ENCODE measurements at places on chromosomes 6 and 20. TPM values are rescaled to one million over a fixed set of nuclear protein-coding genes. Genes with fewer than 3 reads are reported as not detected.

DNA sequence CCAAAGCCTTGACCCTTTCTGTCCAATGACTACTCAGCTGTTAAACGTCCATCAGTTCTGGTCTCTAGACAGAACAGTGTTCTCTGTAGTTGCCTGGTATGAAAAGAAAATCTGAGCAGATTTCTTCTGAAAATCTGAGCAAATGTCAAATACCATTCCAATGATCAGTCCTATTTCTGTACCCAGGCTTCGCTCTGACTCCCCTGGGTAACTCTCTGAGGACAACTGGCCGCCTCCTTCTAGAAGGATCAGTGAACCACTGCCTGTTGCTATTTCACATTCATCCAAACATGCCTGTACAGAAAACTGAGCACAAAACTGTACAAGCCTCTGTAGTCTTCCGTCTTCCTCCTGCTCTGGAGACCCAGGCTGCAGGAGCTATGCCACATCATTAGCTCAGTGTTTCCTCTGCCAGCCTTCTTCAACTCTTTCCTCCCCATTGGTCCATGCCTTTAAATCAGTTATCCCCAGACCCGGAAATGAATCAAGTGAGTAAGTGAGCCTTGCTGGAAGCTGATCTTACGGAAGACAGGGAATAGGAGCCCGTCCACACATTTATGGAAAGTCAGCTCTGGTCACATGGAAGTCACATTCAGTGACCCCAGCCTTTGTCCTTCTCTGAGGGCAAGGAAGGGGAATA lies 63.3 kb downstream of the DAAM2 start:
- H3K36me3 ChIP-seq = no peaks in the 10 kb centered on the region
- DNase-seq = no peak
- H3K27me3 ChIP-seq = peaks cover 55% of the 10 kb centered on the region

DNA sequence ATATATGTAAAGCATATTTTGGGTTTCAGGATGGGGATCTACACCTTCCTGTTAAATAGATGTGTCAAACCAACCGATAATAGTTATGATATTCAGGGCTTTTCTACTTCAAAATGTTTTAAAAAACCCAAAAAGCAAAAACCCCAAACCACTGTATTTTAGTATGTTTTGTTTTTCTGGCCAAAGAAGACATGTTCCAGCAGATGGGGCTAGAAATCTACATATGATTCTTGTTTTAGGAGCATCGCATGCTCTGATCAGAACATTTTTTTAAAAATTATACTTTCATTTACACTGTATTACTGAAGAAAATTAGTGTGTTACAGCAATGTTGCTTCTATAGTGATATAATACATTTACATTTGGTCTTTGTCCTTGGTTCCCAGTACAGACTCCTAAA lies 11.0 kb downstream of the RMND1 start:
- H3K36me3 ChIP-seq = no peaks in the 10 kb centered on the region
- DNase-seq = no peak
- no peak overlapping the region for H3K4me3 ChIP-seq
- H3K27me3 ChIP-seq = no peaks in the 10 kb centered on the region
- no peaks in the 10 kb centered on the region for H3K4me1 ChIP-seq

DNA sequence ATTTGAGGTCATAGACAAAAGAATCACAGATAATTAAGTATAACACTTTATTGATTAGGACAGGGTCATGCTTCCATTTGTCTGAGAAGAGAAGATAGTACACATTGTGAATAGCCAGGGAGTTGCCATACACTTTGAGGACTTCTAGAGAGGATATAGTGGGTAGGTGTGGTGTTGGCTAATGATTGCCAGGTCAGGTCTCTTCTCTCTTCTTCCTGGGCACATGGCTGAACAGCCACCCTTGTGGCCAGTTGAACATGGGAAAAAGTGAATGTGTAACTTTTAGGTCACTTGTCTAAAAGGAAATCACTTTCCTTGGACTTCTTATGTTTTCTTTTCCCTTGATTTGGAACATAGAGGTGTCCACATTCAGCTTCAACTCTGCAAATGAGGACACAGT lies 772.1 kb upstream of the MAP3K7 start:
- H3K4me3 ChIP-seq = no peak overlapping the region
- DNase-seq = no peak
- no peaks in the 10 kb centered on the region for H3K27me3 ChIP-seq

GRCh38 chr20:14333721-14334120 lies 3.7 kb downstream of the FLRT3 start:
- no peaks in the 10 kb centered on the region for H3K36me3 ChIP-seq
- no peak for DNase-seq
- no peak overlapping the region for H3K27ac ChIP-seq
- no peaks in the 10 kb centered on the region for H3K27me3 ChIP-seq
- no peak overlapping the region for H3K4me3 ChIP-seq

- DNase-seq = no peak
- no peaks in the 10 kb centered on the region for H3K27me3 ChIP-seq
- no peak overlapping the region for H3K4me3 ChIP-seq
- no peaks in the 10 kb centered on the region for H3K36me3 ChIP-seq
- no peak overlapping the region for H3K27ac ChIP-seq
Measured at GRCh38 chr6:163250116-163250515, 164.4 kb upstream of the QKI start.

GRCh38 chr6:122432816-122433215 lies 33.4 kb downstream of the HSF2 start:
- H3K4me3 ChIP-seq = no peak overlapping the region
- no peaks in the 10 kb centered on the region for H3K4me1 ChIP-seq
- H3K27ac ChIP-seq = no peak overlapping the region
- H3K27me3 ChIP-seq = no peaks in the 10 kb centered on the region
- H3K36me3 ChIP-seq = peaks cover 39% of the 10 kb centered on the region
- no peak for DNase-seq

DNA sequence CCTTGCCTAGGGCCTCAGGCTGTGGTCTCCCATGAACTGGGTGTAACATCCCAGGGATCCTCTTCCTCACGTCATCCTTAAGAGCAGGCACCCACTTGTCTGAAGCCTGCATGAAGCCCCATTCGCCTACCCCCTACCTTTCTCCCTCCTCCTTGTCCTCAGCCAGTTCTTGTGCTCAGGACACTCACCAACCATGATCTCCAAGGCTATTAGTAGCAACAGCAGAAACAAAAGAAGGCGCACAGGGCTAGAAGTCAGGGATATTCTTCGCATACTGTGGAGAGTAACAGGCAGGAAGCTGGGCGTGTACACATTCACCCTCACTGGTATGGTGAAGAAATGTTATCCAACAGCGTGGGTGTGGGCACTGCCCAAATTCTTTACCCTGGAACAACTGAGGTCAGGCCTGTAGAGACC lies 7.3 kb downstream of the RAET1E start:
- H3K4me3 ChIP-seq = no peak overlapping the region
- H3K36me3 ChIP-seq = no peaks in the 10 kb centered on the region
- no peak overlapping the region for H3K27ac ChIP-seq
- H3K4me1 ChIP-seq = peaks cover 45% of the 10 kb centered on the region
- no peak for DNase-seq

- no peaks in the 10 kb centered on the region for H3K27me3 ChIP-seq
- no peak overlapping the region for H3K27ac ChIP-seq
- H3K4me1 ChIP-seq = no peaks in the 10 kb centered on the region
- H3K36me3 ChIP-seq = no peaks in the 10 kb centered on the region
Measured at GRCh38 chr6:71822625-71823024, 63.7 kb upstream of the RIMS1 start.

DNA sequence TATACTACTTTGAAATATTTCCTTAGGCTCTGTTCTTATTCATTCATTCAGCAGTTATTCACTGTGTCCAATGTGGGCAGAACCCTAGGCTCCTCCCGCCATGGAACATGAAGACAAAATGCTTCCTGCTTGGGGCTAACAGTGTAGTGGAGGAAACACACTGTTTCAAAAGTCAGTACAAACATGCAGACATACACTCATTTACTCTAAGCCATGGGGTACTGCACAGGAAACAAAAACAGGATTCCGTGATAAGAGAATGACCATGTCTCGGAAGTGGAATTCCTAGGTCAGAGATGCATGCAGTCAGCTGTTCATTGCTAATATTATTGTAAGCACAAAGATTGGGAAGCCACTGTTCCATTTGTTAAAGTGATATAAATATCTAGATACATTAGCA lies 18.4 kb upstream of the FAM209A start:
- H3K4me3 ChIP-seq = no peak overlapping the region
- no peaks in the 10 kb centered on the region for H3K36me3 ChIP-seq
- H3K4me1 ChIP-seq = no peaks in the 10 kb centered on the region
- H3K27me3 ChIP-seq = no peaks in the 10 kb centered on the region
- no peak for DNase-seq
- no peak overlapping the region for H3K27ac ChIP-seq

DNA sequence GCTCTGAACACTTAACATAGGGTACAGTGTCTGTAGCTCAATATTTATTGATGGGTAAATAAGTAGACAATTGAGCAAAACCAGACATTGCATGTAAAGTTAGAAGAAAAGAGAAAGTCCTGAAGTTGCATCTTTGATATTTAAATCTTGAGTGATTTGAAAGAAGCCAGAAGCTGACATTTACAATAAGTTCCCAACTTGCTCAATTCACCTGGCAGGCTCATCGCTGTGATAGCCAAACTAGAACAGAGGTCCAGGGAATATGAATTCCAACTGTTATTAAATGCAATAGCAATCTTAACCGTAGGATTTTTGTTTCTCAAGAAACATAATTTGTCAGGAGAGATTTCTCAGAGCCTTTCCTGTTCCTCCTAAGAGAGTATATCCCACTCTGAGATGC lies 65.9 kb upstream of the EDN1 start:
- no peak overlapping the region for H3K4me3 ChIP-seq
- peaks cover 4% of the 10 kb centered on the region for H3K27me3 ChIP-seq
- DNase-seq = no peak
- H3K4me1 ChIP-seq = no peaks in the 10 kb centered on the region
- no peak overlapping the region for H3K27ac ChIP-seq

- H3K27me3 ChIP-seq = no peaks in the 10 kb centered on the region
- peak overlapping the region; percentile 92 for H3K4me3 ChIP-seq
- peaks cover 30% of the 10 kb centered on the region for H3K4me1 ChIP-seq
Measured at GRCh38 chr6:24720131-24720603, 1.2 kb upstream of the C6orf62 start.

DNA sequence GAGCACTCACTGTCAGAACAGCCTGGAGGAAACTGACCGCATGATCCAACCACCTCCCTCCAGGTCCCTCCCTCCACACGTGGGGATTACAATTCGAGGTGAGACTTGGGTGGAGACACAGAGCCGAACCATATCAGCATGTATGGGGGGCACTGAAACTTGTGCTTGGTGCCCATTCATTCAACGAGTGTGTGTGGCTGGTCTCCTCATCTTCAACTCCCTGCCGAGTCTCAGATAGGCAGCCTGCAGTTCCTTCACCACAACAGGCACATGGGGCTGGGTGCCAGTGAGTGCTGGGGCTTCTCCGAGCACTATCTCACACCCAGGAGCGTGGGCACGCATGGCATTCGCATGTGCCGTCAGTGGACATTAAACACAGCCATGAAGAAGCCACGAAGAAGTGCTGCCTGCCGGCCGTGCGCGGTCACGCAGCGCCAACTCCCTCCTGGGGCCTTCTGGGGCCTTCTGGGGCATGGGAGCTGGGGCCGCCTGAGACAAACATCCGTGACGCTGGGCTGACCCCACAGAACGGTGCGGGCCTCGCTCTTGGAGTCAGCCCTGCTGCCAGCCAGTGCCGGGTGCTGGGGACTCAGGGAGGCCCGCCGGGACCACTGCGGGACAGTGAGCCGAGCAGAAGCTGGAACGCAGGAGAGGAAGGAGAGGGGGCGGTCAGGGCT lies 714 bp upstream of the RTEL1 start:
- peaks cover 41% of the 10 kb centered on the region for H3K4me1 ChIP-seq
- peak overlapping the region; percentile 73 for H3K27ac ChIP-seq
- peaks cover 3% of the 10 kb centered on the region for H3K36me3 ChIP-seq
- no peaks in the 10 kb centered on the region for H3K27me3 ChIP-seq

- DNase-seq = no peak
- H3K27me3 ChIP-seq = no peaks in the 10 kb centered on the region
Measured at GRCh38 chr20:36162272-36162966, 7.9 kb downstream of the EPB41L1 start.

- DNase-seq = no peak
- H3K4me1 ChIP-seq = no peaks in the 10 kb centered on the region
- no peak overlapping the region for H3K27ac ChIP-seq
- no peak overlapping the region for H3K4me3 ChIP-seq
- no peaks in the 10 kb centered on the region for H3K27me3 ChIP-seq
Measured at GRCh38 chr20:5030348-5031205, 29.3 kb upstream of the SLC23A2 start.

GRCh38 chr20:17806739-17807441 lies 107.1 kb downstream of the BANF2 start:
- no peaks in the 10 kb centered on the region for H3K36me3 ChIP-seq
- H3K4me3 ChIP-seq = no peak overlapping the region
- no peak for DNase-seq
- peaks cover 4% of the 10 kb centered on the region for H3K4me1 ChIP-seq

GRCh38 chr6:140571145-140571544 lies 1196.7 kb upstream of the CITED2 start:
- no peak overlapping the region for H3K27ac ChIP-seq
- no peak for DNase-seq
- H3K4me1 ChIP-seq = peaks cover 9% of the 10 kb centered on the region
- no peaks in the 10 kb centered on the region for H3K27me3 ChIP-seq

- H3K27ac ChIP-seq = peak overlapping the region; percentile 83
- H3K4me3 ChIP-seq = peak overlapping the region; percentile 76
- no peak for DNase-seq
- H3K36me3 ChIP-seq = peaks cover 8% of the 10 kb centered on the region
- no peaks in the 10 kb centered on the region for H3K27me3 ChIP-seq
Measured at GRCh38 chr20:45405571-45406259, 2.4 kb upstream of the DBNDD2 start.

GRCh38 chr20:57040466-57040865 lies 226.0 kb downstream of the BMP7 start:
- H3K27ac ChIP-seq = no peak overlapping the region
- H3K36me3 ChIP-seq = no peaks in the 10 kb centered on the region
- H3K4me3 ChIP-seq = no peak overlapping the region
- H3K4me1 ChIP-seq = no peaks in the 10 kb centered on the region
- no peak for DNase-seq

DNA sequence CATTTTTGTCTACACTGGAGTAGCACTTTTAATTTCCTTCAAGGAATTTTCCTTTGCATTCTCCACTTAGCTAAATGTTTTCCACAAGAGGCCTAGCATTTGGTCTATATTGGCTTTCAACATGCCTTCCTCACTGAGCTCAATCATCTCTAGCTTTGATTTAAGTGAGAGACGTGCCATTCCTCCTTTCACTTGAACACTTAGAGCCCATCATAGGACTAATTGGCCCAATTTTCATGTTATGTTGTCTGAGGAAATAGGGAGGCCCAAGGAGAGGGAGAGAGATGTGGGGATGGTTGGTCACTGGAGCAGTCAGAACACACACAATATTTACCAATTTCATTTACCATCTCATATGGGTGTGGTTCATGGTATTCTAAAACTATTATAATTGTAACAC lies 645.0 kb downstream of the PRKN start:
- H3K27me3 ChIP-seq = no peaks in the 10 kb centered on the region
- H3K4me1 ChIP-seq = no peaks in the 10 kb centered on the region
- no peak overlapping the region for H3K27ac ChIP-seq
- H3K4me3 ChIP-seq = no peak overlapping the region

POFUT1 gene
- 34.5 TPM for total RNA-seq

NOX3 gene
- not detected for total RNA-seq

GSTA5 gene
- total RNA-seq = not detected

EYS gene
- not detected for total RNA-seq

HLA-DPB1 gene
- 1.5 TPM for total RNA-seq

Data from HCT116 (cell line).